Brain microvascular endothelial cell (primary cell): ENCODE measurements at places on chromosomes 2 and 18.

DNA sequence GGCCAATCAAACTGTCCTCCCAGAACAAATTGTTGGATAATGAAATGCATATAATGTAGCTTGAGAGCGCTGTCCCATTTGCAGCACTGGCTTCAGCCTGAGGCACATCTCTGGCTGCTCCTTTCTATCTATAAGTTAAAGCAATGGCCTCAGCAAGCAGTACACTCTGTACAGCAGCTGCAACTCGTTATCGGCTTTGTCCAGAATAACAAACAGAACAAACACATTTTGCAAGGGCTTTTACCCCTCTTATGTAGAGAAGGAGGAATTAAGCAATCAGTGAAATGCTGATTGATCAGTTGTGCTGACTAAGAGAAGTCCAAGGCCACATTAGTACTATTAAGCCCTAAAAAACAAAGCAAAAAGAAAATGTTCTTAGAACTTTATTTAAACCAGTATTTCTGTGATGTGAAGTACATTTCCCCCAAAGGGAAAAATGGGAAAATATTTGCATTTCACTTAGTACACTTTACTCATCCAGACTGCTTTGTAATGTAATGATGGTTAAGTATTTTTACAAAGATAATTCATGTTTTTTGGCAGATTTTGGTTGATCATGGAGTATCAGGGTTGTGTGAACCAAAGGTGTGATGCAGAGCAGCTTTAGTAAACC lies 15.0 kb upstream of the CPS1 start:
- no peak for DNase-seq

GRCh38 chr2:83022631-83023210 lies 1436.4 kb downstream of the SUCLG1 start:
- no peak for DNase-seq

DNA sequence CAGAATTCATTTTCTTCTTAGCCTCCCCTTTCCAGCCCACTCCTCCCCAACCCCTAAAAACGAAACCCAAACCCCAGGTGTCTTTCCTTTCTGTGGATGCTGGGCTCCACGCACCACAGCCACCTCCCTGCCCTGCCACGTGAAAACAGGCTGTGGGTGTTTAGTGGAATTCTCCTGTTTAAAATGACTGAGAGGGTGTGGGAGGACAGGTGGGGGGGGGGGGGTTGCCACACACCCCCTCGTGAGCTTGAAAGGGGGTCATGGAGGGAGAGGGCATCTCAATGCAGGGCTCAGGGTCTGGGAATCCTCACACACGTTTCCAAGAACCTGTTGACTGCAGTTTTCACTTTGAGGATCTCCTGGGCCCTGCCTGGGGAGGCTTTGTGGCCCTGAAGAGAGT lies 110.3 kb downstream of the FAM210A start:
- no peak for DNase-seq

DNA sequence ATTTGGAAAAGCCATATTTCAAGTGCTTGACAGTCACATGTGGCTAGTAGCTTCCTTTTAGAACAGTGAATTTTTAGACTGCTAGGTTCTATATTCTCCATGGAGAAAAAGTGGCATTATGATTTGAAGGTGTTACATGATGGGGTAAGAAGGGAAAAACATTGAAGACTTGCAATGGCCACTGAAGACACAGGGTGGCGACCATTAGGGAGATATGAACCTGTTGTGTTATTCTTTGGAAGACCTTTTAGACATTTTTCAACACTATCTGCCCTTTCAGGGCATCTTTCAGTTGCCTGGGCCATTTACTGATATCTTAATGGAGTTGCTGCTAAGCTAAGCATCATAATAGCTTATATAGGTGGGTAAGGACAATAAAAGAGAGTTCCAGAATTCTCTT lies 1387.2 kb downstream of the SUCLG1 start:
- no peak for DNase-seq

- DNase-seq: no peak
Measured at GRCh38 chr2:230877759-230878598, 13.2 kb downstream of the ITM2C start.

DNA sequence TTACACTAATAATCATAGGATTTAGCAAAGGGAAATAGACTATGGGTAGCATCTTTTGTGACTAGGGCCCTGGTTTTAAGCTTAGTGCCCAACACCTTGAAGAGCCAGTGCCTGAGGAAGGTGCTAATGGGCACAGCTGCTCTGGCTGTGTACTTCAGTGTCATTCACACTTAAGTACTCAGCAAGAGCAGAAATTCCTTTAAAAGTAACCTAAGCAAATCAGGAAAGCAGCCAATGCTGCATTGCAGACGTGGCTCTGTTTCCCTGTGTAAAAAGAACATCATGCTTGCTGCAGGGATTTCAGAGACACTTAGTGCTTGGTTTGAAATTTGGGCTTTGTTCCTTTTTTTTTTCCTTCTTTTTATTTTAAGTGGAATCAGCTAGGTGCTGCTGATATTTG lies 505.4 kb downstream of the SUCLG1 start:
- DNase-seq: no peak

DNA sequence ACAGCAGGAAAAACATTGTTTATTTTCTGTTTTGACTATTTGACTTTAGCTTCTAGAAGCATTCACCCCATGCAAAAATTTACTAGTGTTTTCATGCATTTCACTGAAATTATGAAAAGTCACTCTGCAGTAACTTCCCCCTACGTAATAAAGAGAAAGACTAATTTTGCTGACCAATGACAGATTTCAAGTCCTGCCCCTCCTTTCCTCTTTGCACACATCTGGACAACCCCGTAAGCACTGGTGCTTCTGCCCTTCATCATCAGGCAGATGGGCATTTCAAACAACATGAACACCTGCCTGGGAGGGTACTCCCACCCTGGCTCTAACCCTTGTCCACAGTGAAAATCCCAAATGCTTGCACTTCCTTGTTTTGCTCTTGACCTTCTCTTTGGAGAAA lies 815.0 kb upstream of the ID2 start:
- no peak for DNase-seq

GRCh38 chr2:163401481-163401880 lies 334.3 kb downstream of the FIGN start:
- DNase-seq: peak; percentile 92

DNA sequence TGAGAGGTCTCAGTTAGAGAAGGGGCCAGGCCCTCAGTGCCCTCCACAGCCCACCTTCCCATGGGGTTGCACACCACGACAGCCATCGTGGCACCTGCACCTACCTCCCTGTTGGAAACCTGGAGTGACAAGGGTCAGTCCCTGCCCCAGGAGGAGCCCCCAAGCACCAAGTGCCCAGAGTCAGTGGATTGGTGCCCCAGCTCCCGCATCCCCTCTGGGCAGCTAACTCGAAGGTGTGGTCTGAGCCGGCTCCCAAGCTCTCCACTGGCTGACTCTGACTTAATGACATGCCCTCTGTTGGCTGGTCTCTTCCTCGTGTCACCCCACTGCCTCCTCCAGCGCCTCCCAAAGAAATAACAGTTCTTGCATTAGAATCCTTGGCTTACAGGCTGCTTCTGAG lies 116.4 kb downstream of the NDUFA10 start:
- DNase-seq: no peak
